ENCODE measurements at places on chromosomes 16 and 17.

DNA sequence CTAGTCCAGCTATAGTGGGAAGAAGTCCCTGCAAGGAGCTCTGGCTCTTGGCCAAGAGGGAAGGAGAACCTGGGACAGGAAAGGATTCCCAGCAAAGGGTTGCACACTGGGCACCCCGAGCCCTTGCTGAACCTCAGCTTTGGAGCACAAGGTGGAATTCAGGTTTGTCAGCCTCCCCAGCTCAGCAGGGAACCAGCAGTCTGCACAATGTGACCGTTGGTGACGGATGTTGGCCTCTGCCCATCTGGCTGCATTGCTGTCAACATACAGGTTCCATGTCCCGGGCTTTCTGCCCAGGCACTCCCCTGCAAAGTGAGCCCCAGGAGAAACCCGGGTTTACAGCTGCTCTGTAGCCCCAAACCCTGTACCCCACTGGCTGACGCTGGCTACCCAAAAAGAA lies 6.7 kb downstream of the RPRML start:
- DNase-seq, result no peak

DNA sequence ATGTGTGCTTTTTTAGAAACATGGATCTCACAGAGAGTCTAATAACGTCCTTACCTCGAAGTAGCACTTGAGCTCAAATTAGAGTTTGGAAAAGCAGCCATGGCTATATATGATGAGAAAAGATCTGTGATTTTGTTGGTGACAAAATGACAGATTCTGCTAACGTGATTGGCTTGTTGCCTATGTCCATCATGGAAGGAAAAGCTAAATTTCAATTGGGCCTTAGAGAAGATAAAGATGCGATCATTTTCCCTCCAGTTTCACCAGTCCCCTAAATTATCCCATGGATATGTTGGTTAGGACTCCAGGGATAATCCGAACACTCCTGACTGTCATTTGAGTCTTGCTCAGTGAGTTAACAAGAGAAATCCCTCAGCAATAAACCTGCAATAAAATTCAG lies 175.8 kb downstream of the C16orf95 start:
- no peak for DNase-seq

GRCh38 chr16:79296491-79296890 lies 304.0 kb downstream of the MAF start:
- peak; percentile 13 for DNase-seq

DNA sequence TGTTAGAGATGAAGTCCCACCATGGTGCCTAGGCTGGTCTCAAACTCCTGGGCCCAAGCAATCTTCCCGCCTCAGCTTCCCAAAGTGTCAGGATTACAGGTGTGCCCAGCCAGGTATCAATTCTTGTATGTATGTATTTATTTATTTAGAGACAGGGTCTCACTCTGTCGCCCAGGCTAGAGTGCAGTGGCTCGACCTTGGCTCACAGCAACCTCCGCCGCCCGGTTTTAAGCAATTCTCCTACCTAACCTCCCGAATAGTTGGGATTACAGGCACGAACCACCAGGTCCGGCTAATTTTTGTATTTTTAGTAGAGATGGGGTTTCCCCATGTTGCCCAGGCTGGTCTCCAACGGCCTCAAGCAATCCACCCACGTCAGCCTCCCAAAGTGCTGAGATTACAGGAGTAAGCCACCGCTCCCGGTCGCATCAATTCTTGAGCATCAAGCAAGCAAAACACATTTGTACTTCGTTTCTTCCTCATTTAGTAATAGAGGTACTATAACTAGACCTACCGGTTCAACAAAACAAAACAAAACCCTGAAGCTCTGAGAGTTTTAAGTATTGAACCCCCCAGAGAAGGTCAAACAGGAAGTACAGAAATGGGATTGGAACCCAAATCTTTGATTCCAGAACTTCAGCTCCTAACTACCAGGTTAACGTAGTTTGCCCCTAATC lies 1.0 kb upstream of the ZNF500 start:
- peak; percentile 58 for DNase-seq

DNA sequence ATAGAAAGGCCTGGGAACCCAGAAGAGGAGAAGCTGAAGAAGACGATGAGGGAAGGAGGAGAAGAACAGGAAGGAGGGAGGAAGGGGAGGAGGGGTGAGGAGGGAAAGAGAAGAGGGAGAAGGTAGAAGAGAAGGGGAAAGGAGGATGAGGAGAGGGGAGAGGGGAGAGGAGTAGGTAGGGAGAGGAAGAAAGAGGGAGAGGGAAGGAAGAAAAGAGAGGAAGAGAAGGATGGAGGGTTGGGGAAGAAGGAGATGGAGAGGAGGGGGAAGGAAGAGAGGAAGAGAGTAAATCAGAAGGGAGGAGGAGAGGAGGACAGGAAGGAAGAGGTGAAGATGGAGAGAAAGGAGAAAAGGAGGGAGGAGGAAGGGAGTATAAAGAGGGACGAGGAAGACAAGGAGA lies 109.6 kb upstream of the IRX6 start:
- DNase-seq, result no peak

Measured in NCI-H510A treated with DMSO at 0.1 percent for 48 hours (cell line).